ENCODE measurements at places on chromosomes 5 and 9.
A peak's percentile ranks its signal among the peaks of the same experiment; 100 is the strongest.

DNA sequence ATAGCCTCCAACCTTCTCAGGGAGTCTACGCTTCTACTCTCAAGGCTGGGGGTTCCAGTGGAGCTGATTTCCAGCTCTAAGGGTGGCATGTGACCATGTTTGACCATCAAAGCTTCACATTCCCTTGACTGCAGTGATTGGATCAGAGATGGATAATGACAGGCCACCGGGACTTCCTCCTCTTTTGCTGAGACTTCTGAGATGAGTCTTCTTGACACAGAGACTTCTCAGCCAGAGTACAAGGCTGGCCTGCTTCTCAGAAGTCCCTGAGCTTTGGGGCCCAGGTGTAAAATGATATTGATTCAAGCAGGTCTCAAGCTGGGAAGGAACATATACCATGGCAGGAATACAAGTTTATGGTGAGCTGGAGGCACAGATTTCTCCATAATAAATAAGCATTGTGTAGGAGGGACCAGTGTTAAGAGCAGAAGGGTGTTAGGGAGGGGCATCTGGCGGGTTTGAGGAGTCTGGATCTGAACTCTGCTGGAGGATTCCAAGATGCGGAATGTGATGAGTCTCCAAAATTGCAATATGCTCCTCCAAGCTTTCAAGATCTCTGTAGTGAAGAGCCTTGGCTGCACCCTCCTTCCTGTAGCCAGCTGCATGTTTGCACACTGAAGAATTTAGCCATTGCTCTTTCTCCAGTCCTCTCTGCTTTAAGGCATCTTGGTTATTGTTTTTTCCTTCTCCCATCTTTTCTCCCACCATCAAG, 41.7 kb upstream of the HSD17B4 start:
- DNase-seq = peak; percentile 34

DNA sequence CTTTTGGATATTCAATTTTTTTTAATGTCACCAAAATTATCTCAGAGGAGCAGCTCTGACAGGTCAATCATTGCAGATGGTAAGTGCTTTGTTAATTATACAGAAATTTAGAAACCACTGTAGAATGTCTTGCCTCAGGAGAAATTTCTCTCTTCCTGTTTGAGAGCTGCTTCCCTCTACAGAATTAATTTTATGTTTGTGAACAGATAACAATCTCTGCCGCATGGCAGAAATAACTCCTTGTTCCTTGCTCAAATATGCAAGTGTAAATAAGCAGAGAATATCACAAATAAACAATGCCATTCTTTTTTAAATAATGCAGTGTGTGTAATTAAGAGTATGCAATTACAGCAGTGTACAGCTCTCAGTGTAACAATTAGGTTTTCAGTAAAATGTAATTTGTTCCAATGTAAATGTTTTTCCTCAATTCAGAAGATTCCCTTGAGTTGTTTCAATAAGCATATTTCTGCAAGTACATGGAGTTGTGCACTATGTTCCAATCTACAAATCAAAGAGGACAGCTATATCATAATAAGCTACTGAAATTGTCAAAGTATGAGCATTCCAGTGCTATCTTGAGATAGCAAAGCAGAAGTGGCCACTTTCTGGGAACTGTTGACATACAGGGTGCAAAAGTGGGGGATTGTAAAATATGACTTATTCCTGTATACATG, 1012.8 kb downstream of the MAT2B start:
- DNase-seq = peak; percentile 95

- peak; percentile 94 for DNase-seq
Observed at GRCh38 chr5:91352831-91353695, 30.1 kb downstream of the ARRDC3 start.

DNA sequence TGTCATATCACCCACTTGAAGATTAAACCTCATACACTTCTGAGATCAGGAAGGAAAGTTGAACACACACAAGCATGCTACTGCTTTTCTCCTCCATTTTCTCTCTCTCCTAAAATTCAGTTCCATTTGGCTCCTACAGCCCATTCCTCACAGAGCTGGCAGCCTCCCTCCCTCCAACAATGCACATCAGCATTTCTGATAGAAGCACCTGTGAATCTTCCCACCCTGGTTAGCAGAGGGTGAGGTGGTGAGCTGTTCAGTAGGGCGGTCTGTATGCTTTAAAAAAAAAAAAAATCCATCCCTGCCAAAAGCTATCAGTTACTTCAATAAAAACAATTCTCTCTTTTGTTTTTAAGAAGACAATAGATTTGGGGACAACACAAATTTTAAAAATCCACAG, 463.2 kb upstream of the KIF2A start:
- DNase-seq = no peak

GRCh38 chr9:114465906-114466900, 39.1 kb downstream of the WHRN start:
- peak; percentile 85 for DNase-seq

- DNase-seq = no peak
Observed at GRCh38 chr9:2229109-2229721, 214.1 kb downstream of the SMARCA2 start.

DNA sequence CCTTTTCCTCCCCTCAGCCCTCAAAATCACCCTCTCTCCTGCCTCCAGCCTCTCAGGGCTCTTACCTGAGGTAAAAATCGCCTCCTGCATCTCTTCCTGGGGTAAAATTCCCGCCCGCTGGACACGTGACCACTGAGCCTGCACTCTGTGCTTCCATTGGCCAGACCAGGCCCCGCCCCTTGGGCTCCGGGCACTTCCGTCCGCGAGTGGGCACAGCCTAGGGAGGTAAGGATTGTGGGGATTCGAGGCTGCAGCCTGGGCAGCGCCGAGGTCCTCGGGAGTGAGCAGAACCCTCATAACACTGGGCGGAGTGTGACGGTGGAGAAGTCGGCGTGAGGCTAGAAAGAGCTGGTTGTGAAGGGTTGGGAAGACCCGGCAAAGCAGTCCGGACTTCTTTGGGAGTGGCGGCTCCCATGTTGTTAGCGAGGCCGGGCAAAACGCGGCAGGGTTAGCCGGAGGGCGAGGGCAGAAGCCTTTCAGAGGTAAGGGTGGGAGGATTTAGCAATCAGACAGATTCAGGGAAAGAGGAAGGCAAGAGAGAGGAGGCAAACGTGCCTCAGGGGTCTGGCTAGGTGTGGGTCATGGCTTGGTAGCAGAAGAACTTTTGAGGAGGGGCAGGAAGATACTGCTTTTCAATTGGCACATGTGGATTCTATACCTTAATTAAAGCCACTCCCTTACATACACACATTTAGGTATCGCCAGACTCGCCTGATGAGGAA, at the start of gene SHOC1:
Gene SHOC1, minus strand, starts transcription at position 103 of the 722 bp plus-strand sequence. CDS start 3,519 bp downstream, outside the sequence.
- DNase-seq = peak; percentile 75

- DNase-seq = peak; percentile 24
Observed at GRCh38 chr5:139391570-139392323, 2.0 kb upstream of the MZB1 start.

GRCh38 chr5:160166069-160166972, 47.1 kb upstream of the PWWP2A start:
- no peak for DNase-seq

DNA sequence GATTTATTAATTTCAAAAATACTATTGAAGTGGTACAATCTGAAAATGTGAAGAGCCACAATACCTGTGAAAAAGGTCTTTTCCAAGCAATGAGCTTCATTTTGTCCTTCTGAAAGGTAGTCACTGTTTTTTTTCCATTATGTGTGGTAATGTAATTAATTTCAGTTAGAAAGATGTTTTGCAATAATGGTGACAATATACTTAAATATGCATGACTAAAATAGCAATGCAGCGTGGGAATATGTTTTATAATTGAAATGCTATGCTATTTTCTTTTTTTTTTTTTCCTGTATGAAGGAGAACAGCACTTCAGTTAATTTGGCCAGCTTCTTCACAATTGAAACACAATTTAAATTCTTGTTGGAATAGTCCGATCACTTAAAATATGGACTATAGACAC, 41.9 kb downstream of the NPR3 start:
- DNase-seq = no peak

GRCh38 chr9:37290366-37290939, 132.0 kb upstream of the GRHPR start:
- no peak for DNase-seq

DNA sequence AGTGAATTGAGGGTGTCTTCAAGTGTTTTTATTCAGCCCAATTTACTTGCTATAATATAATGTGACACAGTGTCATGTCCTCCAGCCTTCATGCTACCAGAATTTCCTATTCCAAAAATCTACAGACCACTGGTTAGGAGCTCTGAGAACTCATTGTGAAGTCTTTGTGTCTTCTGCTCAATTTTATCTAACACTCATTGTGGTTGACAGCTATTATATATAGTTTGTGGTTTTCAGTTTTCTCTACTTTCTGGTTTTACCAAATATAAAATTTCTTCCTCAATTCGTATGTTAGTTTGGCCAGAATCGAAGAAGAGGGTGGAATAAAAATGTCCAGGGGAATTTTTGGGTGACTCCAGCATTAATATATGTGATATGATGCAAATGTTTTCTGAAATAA, 509.3 kb upstream of the NUDT12 start:
- DNase-seq = no peak

DNA sequence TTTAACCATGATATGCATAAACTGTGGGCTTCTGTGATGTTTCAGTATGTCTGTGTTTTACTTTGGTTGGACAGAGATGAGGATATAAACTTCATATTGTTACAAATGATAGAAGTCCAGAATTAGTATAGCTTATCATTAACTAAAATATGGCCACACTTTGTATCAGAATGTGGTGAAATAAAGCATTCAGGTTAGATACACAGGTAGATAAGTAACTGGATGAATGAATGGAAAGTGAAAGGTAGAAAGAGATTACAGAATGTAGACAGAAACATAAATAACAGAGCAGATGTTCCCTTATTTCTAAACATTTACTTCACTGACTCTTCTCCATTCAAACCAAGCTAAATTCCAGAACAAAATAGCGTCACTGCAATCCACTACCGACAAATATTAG, 1033.8 kb downstream of the CDH18 start:
- no peak for DNase-seq

DNA sequence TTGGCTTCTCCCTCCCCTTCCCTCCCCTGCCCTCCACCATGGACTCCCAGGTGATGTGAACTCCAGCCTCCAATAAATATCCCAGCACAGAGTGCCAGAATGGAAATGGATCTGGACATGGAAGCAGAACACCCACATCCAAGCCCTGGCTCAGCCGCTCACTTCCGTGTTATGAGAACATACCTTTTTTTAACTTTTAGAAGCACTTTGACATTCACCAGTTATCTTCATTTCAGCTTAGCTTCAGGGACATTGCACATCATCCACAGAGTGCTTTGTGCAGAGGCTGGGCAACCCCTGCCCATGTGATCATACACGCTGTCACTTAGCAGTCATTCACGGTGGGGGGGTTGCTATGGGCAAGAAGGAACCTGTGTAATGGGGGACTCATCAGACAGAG, 9.1 kb downstream of the AFAP1L1 start:
- DNase-seq = peak; percentile 57

- DNase-seq = no peak
Observed at GRCh38 chr9:8036914-8037524, 237.4 kb upstream of the DMAC1 start.

DNA sequence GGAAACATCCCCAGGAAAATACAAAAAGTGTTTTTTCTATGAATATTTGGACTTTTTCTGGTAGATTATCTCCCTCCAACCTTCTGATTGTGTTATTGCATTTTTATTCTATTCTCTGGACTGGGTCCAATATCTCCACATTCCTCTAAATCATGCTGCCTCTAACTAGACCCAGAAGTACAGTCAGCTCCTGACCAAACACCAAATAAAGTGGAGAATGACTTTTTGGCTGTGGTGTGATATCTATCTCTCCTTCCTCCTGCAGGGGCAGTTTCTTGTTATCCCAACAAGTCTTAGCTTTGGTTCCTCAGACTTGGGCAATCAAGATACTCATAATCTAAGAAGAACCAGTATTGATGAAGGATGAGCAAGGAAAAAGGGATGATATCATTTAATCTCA, 3.2 kb upstream of the RAI14 start:
- DNase-seq = no peak

- no peak for DNase-seq
Observed at GRCh38 chr5:71576241-71576640, 10.9 kb upstream of the MCCC2 start.

- DNase-seq = peak; percentile 11
Observed at GRCh38 chr5:67516948-67517565, 320.5 kb upstream of the CD180 start.

DNA sequence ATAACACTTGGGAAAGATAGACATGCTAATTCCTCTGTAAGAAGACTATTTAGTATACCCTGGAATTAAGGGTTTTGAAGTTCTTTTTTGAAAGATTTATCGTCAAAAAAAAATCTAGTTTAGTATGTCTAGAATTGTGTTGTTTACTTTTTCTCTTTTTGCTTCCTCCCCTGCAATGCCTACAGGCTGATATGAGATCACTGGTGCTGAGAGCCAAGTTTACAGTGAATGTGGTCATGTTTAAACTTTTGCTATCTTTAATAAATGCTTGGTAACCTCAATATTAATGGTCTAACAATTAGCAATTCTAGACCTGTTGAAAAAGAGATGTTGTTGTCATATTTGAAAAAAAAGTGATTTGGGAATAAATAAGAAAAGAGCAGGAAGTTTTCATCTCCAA, 86.1 kb downstream of the CWC27 start:
- DNase-seq = no peak

DNA sequence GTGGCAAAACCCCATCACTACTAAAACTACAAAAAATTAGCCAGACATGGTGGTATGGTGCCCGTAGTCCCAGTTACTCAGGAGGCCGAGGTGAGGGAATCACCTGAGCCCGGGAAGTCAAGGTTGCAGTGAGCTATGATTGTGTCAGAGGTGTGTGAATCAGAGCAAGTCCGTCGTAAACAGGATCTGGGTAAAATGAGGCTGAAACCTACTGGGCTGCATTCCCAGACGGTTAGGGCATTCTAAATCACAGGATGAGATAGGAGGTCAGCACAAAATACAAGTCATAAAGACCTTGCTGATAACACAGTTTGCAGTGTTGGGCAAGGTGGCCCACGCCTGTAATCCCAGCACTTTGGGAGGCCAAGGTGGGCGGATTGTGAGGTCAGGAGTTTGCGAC, 1.9 kb upstream of the CLTB start:
- DNase-seq = no peak

- peak; percentile 52 for DNase-seq
Observed at GRCh38 chr9:77512876-77513275, 135.2 kb downstream of the GNA14 start.

DNA sequence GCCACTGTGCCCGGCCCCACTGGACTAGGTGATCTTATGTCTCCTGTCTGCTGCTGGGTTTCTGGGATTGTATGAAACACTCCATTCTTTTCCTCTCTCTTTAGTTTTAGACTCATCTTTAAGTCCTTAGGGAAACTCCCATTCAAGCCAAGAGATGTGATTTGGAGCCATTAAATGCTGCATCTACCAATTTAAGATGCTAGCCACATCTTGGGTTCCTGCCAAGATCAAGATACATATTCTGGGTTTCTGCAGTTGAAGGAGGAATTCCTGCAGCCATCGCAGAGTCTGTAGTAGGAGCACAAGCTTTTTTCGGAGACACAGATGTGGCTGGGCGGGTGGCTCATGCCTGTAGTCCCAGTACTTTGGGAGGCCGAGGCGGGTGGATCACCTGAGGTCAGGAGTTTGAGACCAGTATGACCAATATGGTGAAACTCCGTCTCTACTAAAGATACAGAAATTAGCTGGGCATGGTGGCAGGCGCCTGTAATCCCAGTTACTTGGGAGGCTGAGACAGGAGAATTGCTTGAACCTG, 23.2 kb downstream of the STXBP1 start:
- DNase-seq = peak; percentile 38
